ENCODE measurements at places on chromosomes 12 and 14.

- peak; percentile 19 for DNase-seq
Measured at GRCh38 chr12:31234955-31235867, 90.7 kb downstream of the SINHCAF start.

- DNase-seq, result peak; percentile 71
Measured at GRCh38 chr12:55736780-55737580, 5.9 kb upstream of the GDF11 start.

- DNase-seq, result no peak
Measured at GRCh38 chr14:72782817-72783216, 111.1 kb downstream of the DPF3 start.

- DNase-seq, result no peak
Measured at GRCh38 chr14:81589381-81590065, 55.9 kb upstream of the SEL1L start.

DNA sequence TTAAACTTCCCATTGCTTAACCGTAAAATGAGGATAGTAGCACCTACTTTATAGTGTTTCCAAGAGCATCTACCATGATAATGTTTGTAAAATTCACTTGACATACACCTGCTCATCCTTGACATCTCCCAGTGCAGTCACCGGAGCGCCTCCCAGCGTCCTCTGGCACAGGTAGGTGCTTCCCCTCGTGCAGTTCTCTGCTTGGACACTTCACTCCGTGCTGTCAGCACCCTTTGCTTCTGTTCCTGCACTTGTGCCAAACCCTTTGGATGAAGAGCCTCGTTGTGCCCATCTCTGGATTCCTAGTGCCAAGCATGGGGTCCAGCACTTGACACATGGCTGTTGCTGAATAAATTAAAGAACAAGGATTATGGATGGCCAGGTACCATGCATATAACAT lies 28.3 kb downstream of the ETV6 start:
- no peak for DNase-seq

DNA sequence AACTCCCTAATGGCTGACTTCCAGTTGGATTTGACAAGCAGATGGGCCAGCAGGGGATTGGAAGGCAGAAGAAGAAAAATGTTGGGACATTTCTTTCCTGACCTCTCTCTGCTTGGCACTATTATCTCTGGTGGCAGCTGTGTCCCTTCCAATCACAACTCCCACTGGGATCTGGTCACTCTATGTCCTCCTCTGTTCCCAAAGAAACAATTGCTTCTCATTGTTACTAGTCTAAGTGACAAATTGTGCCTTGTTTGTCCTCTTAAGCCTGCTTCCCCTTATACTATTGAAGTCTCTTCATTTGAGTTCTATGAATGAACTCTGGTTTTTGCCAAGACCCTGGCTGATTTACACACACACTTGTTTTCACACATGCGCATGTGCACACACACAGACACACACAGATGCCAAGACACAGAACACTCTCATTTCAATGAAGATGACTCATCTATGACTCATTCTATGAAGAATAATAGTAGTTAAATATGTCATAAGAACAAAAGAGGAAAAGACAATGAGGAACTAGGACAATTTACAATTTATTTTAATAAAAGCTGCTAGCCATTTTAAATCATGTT lies 83.0 kb upstream of the FAR2 start:
- DNase-seq, result peak; percentile 62

GRCh38 chr12:6555018-6555691 lies 687 bp downstream of the IFFO1 start:
- DNase-seq, result no peak

DNA sequence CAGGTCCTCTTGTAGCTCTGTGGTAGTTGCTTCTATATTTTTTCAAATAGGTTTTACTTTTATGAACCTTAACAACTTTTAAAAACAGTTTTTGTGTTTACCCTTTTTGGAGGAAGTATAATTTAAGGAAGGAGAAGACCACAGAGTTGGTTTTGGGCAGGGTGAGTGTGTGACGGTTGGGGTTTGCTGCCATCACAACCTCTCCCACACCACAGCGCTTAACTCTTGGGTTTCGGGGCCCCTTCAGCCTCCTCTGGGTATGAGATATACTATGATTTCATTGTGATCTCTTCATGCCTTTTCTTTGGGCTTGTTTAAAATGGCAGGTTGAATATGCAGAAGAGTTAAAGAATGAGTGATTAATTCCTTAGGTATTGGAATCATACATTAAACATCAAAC lies 228.7 kb upstream of the CRY1 start:
- no peak for DNase-seq

GRCh38 chr12:116459916-116460663 lies 99.1 kb upstream of the MAP1LC3B2 start:
- DNase-seq, result no peak

DNA sequence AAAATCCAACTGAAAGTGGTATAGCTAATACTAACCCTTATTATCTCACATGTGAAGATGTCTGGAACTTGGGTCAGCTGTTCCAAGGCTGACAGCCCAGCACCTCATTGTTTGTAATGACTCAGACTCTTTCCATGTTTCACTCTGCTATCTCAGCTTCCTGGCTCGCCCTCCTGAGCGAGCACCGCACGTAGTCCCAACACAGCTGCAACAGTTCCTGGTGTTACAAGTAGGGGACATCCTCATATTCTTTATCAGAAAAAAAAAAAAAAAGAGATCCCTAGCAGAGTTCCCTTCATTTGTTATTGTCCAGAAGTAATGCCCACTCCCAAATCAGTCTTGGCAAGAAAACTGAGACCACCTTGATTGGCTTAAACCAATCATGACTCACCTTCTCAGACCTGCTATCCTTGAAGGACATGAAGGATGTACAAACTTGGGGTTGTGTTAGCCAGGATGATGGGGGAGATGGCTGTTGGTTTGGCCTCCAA lies 92.5 kb downstream of the ADCK1 start:
- DNase-seq, result no peak

GRCh38 chr12:49983892-49984291 lies 11.1 kb downstream of the AQP6 start:
- no peak for DNase-seq

GRCh38 chr12:71356569-71356968 lies 83.0 kb upstream of the LGR5 start:
- no peak for DNase-seq

GRCh38 chr12:108345716-108346633 lies 6.9 kb upstream of the CMKLR1 start:
- DNase-seq, result no peak

GRCh38 chr14:93751946-93752655 lies 36.2 kb downstream of the PRIMA1 start:
- no peak for DNase-seq

DNA sequence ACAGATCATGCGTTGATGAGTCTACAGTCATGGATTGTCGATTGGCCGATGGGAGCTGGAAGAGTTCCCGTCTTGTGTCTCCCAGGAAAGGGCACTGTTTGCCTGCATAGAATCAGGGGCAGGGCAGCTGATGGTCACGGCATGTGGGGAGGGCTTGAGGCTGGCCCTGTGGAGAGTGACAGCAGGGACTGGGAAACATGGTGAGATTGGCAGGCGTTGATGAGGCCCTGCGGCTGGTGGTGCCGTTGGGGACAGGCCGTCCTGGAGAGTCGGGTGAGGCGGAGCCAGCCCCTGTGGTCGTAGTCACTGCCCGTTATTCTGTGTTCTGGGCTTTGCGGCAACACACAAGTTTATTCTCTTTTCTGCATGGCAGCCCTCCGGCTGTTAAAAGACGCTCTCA lies 52.9 kb downstream of the TECPR2 start:
- DNase-seq, result no peak

GRCh38 chr14:67050896-67051295 lies 138.3 kb upstream of the GARIN2 start:
- DNase-seq, result no peak

DNA sequence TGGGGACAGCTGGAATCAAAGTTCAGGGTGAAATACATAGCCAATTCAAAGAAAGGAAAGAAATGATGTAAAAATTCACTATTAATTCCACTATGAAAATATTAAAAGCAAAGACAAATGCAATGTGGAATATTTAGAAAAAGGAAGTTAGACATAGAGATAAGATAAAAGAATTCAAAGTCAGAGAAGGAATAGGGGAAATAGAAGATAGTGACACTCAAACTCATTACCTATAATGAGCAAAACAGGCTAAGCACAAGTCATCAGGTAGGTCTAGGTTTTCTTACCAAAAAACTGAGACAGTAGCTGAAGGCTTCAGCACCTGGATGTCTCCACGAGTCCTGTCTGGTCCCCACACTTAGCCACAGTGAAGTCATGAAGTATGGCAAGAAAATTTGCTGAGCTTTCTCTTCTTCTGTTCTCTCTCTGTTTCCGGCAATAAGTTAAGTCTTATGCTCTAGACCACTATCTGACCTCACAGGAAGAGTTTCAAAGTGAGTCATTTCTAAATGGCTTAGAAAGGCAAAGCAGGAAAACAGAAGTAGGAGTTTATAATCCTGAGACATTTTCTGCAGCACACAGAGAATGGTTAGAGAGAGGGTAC lies at the start of gene C3AR1:
Gene C3AR1 (minus strand): TSS at position 369 of the 604 bp plus-strand sequence. CDS start 6,174 bp downstream, outside the sequence.
- DNase-seq, result peak; percentile 46

DNA sequence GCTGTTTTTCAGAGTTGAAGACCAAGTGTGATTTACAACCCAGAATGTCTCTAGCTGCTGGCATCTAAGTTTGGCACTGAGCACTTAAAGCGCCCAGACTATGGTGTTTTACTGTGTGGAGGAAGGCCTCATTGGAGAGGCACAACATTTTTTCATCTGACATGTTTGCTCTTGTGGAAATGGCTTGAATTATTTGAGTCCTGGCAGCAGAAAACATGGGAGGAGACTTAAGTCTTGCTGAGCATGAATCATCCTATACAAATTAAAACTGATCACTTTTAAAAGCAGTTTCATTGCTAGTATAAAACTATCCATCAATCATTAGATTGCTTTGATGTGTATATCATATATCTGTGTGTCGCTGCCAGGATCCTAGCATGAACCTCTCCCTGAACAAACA lies 85.9 kb upstream of the REP15 start:
- no peak for DNase-seq

DNA sequence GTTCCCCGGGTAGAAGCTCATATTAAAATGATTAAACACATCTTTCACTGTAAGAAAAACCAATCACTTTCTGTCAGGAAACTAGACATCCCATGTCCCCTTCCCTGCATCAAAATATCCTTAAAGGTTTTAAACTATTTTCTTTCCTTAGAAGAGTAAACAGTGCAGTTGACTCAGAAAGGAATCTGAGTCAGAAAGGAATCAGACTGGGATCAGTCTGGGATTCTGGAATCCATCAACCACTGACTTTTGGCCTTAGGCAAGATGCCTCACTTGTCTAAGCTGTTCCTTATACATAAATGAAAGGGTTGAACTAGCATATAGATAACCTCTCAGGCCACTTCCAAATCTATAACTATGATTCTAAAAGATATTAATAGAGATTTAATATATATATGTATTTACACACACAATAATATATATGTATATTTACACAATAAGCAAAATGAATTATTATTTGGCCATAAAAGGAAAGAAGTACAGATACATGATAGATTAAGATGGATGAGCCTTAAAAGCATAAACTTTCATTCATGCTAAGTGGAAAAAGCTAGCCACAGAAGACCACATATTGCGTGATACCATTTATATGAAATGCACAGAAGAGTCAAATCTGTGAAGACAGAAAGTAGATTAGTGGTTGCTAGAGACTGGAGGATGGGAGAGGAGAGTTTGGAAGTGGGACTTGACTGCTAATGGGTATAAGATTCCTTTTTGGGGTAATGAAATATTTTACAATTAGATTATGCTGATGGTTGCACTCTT lies 114.4 kb downstream of the SLC38A1 start:
- no peak for DNase-seq

GRCh38 chr14:37320106-37320505 lies 122.4 kb downstream of the MIPOL1 start:
- no peak for DNase-seq

DNA sequence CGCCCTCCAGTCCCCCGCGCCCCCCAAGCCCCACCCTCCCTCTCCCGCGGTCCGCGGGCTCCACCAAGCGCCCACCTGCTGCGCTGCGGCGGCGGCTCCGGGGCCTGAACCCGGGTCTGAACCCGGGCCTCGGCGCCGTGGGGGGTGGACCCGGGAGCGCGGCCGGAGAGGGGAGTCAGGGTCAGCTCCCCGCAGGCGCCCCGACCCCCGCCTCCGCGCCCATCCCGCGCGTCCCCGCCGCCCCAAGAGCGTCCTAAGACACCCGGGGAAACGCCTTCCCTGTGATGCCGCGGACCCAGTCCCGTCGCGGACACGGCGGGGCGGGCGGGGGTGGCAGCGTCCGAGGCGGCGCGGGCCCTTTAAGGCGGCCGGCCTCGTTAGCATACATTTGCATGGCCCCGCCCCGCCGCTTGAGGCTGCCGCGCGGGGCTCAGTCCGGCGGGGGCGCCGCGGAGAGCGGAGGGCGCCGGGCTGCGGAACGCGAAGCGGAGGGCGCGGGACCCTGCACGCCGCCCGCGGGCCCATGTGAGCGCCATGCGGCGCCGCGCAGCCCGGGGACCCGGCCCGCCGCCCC lies at the start of gene MMP17:
Gene MMP17 (plus strand): TSS at position 433 of the 574 bp plus-strand sequence. CDS start 102 bp downstream, at position 535.
- DNase-seq, result peak; percentile 70

GRCh38 chr12:51851413-51852124 lies 3.1 kb upstream of the FIGNL2 start:
- DNase-seq, result no peak

DNA sequence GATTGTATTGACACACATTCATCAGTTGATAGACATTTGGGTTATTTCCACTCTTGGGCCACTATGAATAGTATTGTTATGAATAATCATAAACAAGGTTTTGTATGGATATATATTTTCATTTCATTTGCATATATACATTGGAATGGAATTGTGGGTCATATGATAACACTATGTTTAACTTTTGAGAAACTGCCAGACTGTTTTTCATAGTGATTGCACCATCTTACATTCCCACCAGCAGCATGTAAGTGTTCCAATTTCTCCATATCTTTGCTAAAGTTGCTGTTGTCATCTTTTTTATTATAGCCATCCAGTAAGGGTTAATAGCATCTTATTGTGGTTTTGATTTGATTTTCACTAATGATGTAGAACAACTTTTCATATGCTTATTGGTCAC lies 198.5 kb upstream of the PPFIA2 start:
- no peak for DNase-seq

DNA sequence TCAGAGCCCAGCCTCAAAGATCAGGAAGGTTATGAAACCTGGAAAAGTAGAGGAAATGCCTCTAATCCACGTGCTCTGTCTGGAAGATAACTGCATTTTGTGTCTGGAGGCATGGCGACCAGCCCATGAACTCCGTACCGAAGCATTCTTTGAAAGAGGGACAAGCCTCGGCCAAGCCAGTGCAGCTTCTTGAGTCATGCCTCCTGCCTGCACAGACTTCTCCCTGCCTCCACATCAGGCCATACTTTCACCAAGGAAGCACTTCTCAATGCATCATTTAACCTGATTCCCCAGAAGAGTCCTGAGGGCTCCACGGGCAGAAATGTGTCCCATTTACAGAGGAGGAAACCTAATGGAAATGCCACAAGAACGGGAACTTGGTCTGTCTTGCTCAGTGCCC lies 3.4 kb downstream of the ACTN1 start:
- no peak for DNase-seq

- no peak for DNase-seq
Measured at GRCh38 chr14:29955087-29955486, 27.4 kb upstream of the PRKD1 start.

DNA sequence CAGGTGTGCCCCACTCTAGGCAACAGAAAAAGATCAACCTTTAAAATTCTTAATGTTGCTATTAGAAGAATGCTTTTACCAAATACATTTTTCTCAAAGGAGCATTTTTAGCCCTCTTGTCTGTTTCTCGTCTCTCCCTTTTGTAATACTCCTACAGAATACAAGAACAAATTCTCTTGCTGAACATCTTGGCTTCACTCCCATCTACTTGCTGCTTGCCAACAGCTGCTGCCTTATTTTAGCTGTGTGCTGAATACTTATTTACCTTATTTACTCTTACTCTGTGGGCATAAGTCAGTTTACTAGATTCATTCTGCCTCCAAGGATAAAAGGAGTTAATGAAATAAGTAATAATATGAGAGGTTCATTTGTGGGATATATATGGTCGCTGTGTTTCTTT lies 70.8 kb downstream of the POLR3B start:
- no peak for DNase-seq
